ENCODE measurements at places on chromosomes 5 and 9.

DNA sequence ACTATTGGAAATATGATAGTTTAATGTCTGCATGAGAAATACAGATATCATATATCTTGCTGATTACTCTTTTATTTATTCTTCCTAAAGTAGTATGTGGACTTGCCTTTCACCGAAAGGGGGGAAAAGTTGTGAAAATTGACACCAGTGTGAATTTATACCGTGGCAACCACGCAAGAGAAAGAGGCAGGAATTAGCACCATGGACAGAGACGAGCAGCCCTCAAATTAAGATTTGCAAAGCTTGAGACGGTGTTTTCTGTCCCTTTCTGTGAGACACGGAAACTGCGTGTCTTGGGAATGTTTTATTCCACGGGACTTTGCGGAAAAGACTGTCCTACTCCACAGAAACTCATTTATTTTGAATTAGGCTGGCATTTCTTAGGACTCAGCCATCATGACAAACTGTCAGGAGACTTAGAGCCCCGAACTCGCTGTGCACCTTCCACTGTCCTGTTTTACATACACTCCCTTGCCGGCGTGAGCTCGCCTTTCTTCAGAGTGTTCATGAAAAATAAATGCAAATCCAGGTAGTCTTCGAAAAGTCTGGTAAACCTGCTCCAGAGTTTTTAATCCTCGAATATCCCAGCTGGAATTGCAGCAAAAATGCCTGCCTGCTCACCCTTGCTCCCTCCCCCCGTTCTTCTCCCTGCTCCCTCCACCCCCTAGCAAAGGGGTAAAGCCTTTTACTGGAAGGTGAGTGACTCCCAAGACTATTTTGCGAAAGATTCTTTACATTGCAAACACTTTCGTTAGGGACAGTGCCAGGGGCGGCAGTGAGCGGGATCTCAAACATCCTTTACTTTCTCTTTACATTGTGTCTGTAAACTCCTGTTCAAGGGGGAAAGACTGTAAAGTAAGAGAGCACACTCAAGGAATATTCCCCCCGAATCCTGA is 3.8 kb upstream of the ELAVL2 start:
- no peak for DNase-seq

DNA sequence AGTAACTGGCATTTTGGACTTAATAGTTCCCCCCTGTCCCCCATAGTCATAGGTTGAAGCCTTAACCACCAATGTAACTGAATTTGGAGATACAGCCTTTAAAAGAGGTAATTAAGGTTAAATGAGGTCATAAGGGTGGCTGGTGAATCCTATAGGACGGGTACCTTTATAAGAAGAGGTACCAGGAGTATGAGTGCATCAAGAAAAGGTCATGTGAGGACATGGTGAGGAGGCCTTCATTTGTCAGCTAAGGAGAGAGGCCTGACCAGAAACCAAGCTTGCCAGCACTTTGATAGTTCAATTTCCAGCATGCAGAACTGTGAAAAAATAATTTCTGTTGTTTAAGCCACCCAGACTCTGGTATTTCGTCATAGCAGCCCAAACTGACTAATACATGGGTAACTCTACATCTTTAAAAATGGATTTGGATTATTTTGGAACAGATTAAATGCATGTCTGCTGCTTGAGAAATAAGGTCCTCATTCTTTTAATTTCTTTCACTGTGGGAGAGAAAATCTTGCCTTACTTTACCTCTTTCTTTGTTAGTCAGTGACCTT is 9.7 kb downstream of the RASA1 start:
- no peak for DNase-seq

DNA sequence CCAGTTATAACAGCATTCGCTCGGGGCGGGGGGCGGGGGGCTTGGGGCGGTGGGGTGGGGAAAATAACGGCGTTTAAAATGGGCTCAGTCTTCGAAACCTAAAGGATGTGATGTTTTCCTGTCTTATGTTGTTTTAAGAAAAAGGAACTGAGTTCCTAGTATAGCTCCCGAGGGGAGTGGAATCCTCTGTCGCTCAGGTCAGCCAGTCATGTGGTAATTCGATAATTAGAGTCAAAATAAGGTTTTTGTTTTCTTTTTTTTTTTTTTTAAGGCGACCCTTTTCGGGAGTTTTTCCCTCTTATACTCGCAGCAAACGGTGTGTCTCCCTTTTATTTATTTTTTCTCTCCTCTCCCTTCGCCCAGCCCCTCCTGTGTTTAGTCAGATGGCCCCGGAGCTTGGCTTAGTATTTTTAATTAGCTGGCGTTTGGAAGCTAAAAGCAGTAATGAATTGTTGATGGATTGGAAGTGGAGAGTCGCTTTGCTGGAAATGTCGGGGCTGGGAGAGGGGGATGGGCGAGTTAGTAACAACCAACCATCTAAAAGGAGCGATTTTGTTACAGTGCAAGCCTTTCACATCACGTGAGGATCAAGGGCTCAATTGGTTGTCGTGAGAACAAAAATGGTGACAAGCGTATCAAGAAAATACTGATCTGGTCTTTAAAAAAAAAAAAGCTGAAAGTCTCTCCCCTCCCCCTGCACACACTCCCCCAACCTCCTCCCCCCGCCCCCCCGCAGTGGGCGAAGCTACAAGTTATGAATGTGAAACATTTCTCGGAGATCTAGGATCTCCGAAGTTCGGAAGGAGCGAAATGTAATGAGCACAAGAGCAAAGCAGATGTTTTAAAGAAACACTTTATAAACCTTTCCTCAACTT is 714 bp upstream of the ZNF608 start:
- DNase-seq: no peak

- no peak for DNase-seq
These were observed 7.5 kb upstream of the RFK start for GRCh38 chr9:76401580-76402354.

DNA sequence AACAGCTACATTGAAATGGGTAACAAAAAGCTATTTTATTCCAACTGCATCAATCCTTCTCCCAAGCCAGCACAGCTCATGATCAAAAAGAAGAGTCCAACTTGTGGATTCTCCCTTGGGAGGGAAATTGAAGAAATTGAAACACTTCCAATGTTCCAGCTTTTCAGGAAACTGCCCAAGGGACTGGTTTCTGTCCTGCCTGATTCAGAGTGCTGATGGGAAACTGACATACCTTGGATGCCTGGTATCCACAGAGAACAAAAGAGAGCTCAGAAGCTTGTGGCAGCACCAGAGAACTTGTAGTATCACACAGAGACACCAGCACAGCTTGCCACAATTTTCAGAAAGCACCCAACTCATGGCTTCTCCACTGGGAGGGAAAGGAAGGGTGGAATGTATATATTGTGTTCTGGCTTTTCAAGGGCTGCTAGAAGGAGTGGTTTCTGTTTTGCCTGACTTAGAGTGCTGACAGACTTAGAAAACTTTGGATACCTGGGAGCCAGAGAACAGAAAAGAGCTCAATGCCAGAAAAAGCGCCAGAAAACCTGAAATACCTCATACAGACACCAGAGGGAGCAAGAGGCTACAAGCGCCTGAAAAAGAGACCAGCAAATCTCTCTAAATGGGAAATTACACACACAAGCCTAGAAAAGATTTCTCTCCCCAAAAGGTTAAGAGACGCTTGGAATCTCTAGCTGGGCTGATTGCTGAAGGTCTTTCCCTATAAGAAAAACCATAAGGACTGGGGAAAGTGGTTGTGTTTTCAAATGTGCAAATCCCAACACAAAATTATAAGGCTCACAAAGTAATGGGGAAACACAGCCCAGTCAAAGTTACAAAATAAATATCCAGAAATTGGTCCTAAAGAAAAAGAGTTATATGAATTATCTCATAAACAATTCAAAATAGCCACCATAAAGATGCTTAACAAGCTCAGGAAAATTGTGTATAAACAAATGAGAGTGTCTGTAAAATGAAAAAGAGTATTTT is 178.8 kb downstream of the SPOCK1 start:
- DNase-seq: peak; percentile 15

- DNase-seq: no peak
These were observed 31.1 kb downstream of the RALGPS1 start for GRCh38 chr9:126945682-126946081.

DNA sequence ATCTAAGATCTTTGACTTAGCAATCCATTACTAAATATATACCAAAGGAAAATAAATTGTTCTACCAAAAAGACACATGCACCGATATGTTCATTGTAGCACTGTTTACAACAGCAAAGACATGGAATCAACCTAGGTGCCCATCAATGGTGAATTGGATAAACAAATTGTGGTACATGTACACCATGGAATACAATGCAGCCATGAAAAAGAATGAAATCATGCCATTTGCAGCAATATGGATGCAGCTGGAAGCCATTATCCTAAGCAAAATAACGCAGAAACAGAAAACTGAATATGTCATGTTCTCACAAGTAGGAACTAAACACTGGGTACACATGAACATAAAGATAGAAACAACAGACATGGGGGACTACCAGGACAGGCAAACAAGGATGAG is 589.5 kb downstream of the IRX1 start:
- no peak for DNase-seq

DNA sequence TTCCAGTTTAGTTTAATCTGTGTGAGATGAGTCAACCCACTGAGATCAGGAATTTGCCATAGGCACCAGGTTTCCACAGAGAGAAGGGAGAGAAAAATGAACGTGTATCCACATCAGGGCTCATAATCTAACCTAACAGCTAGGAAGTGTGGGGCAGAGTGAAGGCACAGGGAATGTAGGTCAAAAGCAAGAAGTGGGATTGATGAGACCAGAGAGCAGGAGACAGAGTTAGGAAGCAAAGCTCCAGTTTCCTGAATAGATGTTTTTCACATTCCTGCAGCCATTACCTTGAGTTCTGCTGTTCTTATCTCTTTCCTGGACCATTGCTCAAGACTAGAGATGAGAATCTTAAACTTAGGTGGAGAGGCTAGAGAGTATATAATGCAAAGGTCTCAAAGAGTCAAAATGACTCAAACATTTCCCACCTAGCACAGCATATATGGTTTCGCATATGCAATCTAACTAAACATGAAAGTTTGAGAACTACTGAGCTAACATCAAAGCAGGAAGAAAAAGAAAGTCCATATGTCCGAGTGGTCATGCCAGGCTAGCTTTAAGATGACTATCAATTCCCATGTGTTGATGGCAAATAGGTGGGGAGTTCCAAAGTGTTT is 41.1 kb upstream of the GNAQ start:
- DNase-seq: no peak

DNA sequence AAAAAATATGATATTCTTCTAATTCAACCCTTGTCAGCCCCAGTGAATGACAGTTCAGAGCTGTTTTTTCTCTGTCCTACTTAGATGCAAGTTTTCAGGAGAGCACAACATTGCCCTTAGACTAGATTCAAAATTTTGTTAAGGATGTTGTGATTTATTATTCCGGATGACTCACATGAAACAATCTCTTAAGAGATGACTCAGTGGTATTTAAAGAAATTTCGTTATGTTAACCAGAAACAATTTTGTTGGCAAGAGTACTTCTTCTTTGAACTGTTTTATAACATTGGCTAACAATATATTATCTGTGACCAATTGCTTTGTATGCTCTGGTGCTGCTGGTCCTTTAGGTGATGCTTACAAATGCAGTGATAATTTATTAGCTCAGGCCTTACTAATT is 132.0 kb downstream of the IZUMO3 start:
- DNase-seq: no peak

DNA sequence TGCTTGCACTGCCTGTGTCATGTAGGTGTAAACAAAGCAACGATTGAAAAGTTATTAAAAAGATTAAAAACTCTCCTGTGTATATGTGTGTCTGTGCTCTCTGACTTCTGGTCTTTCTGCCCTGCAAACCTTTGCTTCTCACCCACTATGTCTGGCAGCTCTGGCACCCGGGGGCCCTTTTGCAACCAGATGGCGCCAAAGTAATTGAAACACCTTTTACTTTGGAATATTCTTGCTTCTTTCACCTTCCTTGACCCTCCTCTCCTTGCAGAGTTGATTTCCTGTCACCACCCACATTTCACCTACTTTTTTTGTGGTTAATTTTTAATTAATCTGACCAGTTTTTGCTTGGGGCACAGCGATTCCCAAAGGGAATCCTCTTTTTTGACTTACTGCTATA is 275.5 kb downstream of the ARHGEF28 start:
- no peak for DNase-seq

- no peak for DNase-seq
These were observed 10.6 kb downstream of the CDC42SE2 start for GRCh38 chr5:131274326-131275063.
